ENCODE measurements at places on chromosomes 1 and 21.

- no peak for DNase-seq
Measured at GRCh38 chr1:50493710-50494109, 70.5 kb upstream of the DMRTA2 start.

DNA sequence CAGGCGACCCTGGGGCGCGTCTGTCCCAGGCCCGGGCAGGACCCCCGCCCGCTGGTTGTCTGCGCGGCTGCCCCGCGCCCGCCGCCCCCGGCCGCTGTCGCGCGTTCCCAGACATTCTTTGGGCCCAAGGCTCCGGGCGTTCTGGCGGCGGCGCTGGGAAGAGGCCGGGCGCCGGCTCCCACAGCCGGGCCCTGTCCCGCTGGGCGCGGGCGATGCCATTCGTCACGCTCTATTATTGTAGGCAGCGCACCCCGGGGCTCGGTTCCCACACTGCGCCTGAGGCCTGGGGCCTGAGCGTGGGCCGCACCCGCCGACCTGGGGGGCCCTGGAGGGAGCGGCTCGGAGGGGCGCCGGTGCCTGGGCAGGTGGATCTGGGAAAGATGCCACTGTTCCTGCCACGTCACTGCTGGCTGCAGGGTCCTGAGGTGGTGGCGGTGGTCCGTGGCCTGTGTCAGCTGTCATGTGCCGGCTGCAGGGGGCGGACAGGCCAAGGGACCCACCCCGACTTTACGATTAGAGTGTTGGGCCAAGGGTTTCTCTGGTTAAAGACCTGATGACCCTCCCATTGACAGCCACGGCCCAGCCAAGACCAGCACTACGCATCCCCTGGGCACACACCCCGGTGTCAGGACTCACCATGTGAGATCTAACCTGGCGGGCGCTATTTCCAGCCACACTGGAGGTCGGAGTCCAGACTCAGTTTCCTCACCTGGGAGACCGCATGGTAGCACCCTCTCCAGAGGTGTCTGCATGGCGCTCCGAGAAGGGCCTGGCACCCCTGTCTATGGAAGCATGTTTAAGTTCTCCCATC lies 55.1 kb upstream of the ADARB1 start:
- DNase-seq = no peak

- no peak for DNase-seq
Measured at GRCh38 chr1:114034567-114035303, 55.5 kb downstream of the OLFML3 start.

DNA sequence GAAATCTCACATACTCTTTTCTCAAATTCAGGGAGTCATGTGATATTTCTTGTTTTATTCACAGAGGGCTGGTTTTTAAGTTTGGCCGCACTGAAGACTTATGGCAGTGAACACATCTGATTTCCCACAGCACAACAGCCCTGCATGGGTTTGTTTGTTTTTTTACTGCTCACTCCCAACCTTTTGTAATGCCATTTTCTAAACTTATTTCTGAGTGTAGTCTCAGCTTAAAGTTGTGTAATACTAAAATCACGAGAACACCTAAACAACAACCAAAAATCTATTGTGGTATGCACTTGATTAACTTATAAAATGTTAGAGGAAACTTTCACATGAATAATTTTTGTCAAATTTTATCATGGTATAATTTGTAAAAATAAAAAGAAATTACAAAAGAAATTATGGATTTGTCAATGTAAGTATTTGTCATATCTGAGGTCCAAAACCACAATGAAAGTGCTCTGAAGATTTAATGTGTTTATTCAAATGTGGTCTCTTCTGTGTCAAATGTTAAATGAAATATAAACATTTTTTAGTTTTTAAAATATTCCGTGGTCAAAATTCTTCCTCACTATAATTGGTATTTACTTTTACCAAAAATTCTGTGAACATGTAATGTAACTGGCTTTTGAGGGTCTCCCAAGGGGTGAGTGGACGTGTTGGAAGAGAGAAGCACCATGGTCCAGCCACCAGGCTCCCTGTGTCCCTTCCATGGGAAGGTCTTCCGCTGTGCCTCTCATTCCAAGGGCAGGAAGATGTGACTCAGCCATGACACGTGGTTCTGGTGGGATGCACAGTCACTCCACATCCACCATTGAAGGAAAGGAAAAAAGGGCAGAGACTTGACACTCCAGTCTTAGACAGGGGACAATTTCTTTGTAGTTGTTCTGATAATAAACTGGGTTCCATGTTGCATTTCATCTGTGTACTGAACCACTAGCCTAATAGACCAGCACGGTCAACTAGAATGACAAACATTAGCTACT lies 22.8 kb downstream of the TMEM50A start:
- no peak for DNase-seq

- no peak for DNase-seq
Measured at GRCh38 chr21:45867671-45868081, 113.9 kb upstream of the COL6A1 start.

- DNase-seq = no peak
Measured at GRCh38 chr1:91619881-91620280, 119.2 kb downstream of the CDC7 start.

- DNase-seq = no peak
Measured at GRCh38 chr1:204660509-204660908, 25.0 kb downstream of the LRRN2 start.

DNA sequence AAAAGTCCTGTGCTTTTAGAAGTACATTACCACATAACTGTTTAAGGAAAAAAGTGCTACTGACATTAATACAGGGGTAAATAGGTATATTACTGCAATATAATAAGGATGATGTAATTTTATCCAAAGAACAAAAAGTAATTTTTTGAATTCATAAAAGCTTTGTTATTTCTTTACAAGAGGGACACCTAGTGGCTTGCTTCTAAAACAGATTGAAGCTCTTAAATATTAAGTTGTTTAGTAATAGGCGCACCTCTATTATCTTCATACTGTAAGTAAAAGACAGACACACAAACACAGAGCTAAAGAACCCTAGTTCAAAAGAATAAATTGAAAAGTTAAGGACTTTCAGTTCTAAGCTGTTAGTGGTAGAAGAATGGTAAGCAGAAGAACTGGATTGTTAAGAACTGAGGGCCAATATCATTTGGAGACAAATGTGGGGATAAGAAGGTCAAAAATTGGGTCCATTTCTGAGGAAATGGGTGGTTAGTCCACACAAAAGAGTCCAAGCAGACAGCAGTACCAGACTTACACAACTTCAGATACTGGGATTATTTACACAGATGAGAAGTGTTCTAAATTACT lies 15.4 kb downstream of the ZNHIT6 start:
- peak; percentile 41 for DNase-seq

GRCh38 chr1:30513396-30514136 lies 209.8 kb downstream of the MATN1 start:
- no peak for DNase-seq

GRCh38 chr21:38798481-38798882 lies 7.2 kb upstream of the ETS2 start:
- no peak for DNase-seq

DNA sequence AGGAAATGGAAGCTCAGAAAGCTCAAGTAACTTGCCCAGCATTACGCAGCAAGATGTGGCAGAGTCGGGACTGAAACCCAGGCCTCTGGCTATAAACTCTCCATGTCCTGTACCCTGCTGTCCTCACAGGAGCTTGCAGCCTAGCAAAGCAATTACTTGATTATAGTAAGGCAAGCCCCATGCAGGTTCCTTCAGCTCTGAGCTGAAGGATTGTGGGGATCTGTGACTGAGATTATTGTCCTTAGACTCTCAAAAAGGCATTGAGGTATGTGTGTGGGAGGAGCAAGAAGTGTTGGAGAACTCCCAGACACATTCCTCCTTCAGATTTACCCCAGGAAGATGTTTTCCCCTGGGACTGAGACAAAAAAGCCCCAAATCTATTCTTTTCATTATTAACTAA lies 124.0 kb upstream of the SPATA6 start:
- peak; percentile 3 for DNase-seq

DNA sequence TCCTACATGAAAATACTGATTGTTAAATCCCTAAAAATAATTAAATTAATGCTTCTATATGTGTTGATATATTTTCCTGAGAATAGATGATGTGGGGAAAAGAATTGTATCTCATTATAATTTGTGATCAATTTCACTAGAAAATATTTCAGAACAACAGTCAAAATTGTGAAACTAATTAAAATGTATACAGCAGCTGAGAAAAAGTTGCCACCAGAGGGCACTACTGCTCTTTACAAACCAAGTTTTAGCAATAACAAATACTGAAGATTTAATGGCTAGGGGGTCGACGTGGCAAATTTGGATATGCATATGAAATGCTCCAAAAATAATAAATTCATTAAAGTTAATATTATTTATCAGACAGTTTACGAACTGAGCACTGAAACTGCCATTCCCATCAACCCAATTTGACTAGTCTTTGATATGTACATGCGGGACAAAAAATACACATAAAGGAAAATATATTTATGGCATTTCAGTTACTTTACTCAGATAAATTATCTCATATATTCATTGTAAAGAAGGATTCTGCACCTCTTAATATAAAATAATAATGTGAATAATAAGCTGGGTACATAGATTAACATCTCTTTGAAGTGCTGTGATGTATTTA lies 96.3 kb upstream of the TMPRSS15 start:
- peak; percentile 12 for DNase-seq

DNA sequence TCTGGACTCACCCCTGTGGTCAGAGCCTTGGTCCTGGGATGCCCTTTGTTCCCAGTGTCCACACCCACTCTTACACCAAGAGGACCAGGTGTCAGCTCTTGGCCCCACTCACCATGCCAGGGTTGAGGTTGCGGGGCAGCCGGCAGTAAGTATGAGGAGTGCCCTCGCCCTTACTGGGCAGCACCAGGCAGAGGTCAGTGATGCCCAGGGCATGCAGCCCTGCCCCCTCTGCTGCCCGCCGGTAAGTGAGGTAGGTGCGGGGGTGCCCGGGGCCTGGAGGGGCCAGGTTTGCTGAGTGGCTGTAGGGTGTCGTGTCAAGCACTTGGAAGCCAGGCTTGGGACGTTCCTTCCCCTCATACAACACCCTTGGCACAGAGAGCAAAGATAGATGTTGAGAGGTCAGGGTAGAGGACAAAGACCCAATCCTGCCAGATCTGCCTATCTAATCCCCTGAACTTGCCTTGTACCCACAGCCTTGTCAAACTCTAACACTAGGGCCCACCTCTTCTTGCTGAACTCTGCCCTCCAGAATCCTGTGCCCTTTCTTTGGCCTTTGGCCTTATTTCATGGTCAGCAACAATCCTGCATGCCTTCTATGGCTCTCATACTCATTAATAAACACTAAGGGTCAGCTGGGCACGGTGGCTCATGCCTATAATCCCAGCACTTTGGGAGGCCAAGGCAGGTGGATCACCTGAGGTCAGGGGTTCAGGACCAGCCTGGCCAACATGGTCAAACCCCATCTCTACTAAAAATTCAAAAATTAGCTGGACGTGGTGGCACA lies 3.6 kb downstream of the DENND4B start:
- DNase-seq = no peak

- DNase-seq = no peak
Measured at GRCh38 chr1:159944623-159945455, 574 bp downstream of the IGSF9 start.

- no peak for DNase-seq
Measured at GRCh38 chr1:164466001-164466421, 93.0 kb upstream of the PBX1 start.

- DNase-seq = no peak
Measured at GRCh38 chr1:165915932-165916348, 88.5 kb downstream of the UCK2 start.

GRCh38 chr1:87135329-87135712 lies 193.4 kb upstream of the LMO4 start:
- DNase-seq = no peak

- no peak for DNase-seq
Measured at GRCh38 chr1:212797681-212798080, 6.0 kb downstream of the TATDN3 start.

DNA sequence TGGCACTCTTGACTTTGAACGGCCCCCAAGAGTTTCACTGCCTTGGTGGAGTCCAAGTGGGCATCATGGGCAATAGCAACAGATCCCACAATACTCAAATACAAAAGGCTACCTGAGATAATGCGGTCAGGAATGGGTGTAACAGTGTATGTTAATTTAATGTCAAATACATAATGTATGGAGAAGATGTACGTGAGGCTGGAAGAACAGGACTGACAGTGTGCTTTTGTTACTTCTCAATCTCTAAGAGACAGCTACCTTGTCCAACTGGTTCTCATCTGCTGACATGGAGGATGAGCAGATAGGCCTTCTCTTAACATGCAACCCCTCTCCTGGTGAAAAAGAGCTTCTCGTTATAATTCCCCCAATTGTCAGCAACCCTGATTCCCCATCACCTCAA lies 167.2 kb downstream of the APP start:
- no peak for DNase-seq

DNA sequence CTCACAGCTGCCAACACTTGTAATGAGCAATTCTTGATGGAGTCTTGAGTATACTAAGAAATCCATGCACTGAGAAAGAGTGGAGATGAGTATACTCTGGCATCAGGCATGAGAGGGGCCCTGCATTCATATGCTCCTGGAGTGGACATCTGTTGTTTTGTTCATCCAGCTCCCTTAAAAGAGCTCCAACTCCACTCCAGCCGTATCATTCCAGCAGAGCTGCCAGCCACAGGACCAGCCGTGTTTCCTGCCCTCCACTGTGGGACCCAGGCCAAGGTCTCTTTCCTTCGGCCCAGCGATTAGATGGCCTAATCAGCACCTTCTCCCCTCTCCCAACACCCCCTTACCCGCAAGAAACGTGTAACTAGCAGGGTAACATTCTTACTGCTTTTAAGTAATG lies 144.5 kb downstream of the OMA1 start:
- DNase-seq = no peak

DNA sequence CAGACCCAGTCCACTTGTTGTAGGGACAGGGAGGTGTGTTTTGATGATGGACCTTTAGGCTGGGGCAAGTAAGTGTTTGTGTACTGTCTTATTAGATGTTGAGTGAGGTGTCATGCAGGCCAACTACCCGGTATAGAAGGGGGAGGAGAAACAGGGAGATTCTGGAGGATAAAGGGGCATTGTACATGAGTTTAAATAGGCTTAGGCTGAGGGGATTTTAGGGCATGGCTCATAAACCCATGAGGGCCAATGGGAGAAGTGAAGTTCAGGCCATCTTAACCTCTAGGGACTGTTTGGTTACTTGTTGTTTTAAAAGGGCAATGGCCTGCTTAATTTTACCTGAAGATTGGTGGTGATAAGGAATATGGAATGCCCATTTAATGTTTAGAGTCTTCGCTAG lies 38.2 kb upstream of the PLA2G5 start:
- DNase-seq = no peak

- no peak for DNase-seq
Measured at GRCh38 chr1:233293556-233294446, 1.7 kb downstream of the PCNX2 start.

- DNase-seq = no peak
Measured at GRCh38 chr1:89590341-89591080, 42.4 kb upstream of the LRRC8C start.

- no peak for DNase-seq
Measured at GRCh38 chr1:198183605-198184004, 26.8 kb downstream of the NEK7 start.

DNA sequence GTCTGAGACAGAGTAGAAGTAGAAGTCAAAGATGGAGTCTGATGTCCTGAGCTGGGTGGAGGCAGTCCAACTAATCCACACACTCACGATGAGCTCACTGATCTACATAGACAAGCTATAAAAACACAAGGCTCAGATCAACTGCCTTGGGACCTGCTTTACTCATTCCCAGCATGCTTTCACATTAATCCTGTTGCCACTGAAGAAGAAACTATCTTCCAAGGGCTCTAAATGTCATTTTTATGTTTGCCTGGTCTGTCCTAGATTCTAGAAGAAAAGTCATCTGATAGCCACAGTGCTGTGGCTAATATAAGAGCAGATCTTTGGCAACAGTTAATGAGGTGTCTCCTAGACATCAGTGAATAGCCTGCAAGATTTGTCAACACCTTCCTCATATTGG lies 522.7 kb downstream of the NUF2 start:
- peak; percentile 71 for DNase-seq

Measured in fibroblast of skin of left biceps (primary cell).